Placental pericyte (primary cell): ENCODE measurements at places on chromosomes 3 and 15. TPM values are rescaled to one million over a fixed set of nuclear protein-coding genes. Genes with fewer than 3 reads are reported as not detected.

Gene GPR171
- total RNA-seq = not detected in 2 replicates

Gene DNAJA4
- 1.8 and 1.9 TPM in 2 replicates for total RNA-seq

Gene GP5
- total RNA-seq = under 0.01 and 0.14 TPM in 2 replicates

Gene TMEM40
- 0.86 TPM in 1 of 2 replicates, not detected in the other for total RNA-seq

Gene OR4F6
- not detected in 2 replicates for total RNA-seq

Gene GADL1
- under 0.01 TPM in 1 of 2 replicates, not detected in the other for total RNA-seq

Gene DAG1
- 62.4 and 126 TPM in 2 replicates for total RNA-seq

Gene MLF1
- total RNA-seq = 3.3 and 3.7 TPM in 2 replicates

Gene MINDY2
- 24.6 and 26.7 TPM in 2 replicates for total RNA-seq

Gene GPR176
- total RNA-seq = 177 and 201 TPM in 2 replicates

Gene ALDH1L1
- total RNA-seq = 0.44 and 1.3 TPM in 2 replicates

Gene DET1
- total RNA-seq = 9.6 and 10.0 TPM in 2 replicates

Gene GOLGA8J
- total RNA-seq = not detected in 2 replicates

Gene DPPA2
- not detected in 2 replicates for total RNA-seq

Gene ISG20
- total RNA-seq = 2.6 and 5.0 TPM in 2 replicates

Gene ATP6V1A
- 60.2 and 125 TPM in 2 replicates for total RNA-seq

Gene GABRB3
- total RNA-seq = 0.22 and 0.29 TPM in 2 replicates

Gene IGDCC3
- total RNA-seq = not detected in 2 replicates

Gene CCRL2
- total RNA-seq = 0.57 TPM in 1 of 2 replicates, not detected in the other

Gene SENP7
- 10.6 and 11.4 TPM in 2 replicates for total RNA-seq

Gene CPEB1
- total RNA-seq = 3.3 and 5.9 TPM in 2 replicates

Gene AGBL1
- not detected in 2 replicates for total RNA-seq

Gene TEX9
- 0.88 and 2.6 TPM in 2 replicates for total RNA-seq

Gene ENTPD3
- 0.22 and 0.29 TPM in 2 replicates for total RNA-seq

Gene BNC1
- total RNA-seq = 26.5 and 54.5 TPM in 2 replicates

Gene AADAC
- 0.22 and 0.43 TPM in 2 replicates for total RNA-seq

Gene SGO1
- 0.44 and 15.5 TPM in 2 replicates for total RNA-seq

Gene CHST13
- total RNA-seq = not detected in 2 replicates

Gene RTP4
- 1.1 and 1.4 TPM in 2 replicates for total RNA-seq

Gene EID1
- 314 and 429 TPM in 2 replicates for total RNA-seq

Gene EFCAB12
- total RNA-seq = under 0.01 and 0.22 TPM in 2 replicates

Gene PGBD4
- total RNA-seq = 1.3 and 1.9 TPM in 2 replicates

Gene CTXN2
- not detected in 2 replicates for total RNA-seq

Gene CCR4
- not detected in 2 replicates for total RNA-seq

Gene VGLL3
- 27.6 and 85.9 TPM in 2 replicates for total RNA-seq

Gene HMG20A
- 31.2 and 38.3 TPM in 2 replicates for total RNA-seq

Gene ACSBG1
- not detected in 2 replicates for total RNA-seq
